Muscle of arm (tissue), 14 donors: ENCODE measurements at places on chromosomes 4 and X. TPM values are rescaled to one million over a fixed set of nuclear protein-coding genes. Genes with fewer than 3 reads are reported as not detected.

- DNase-seq = no peak
These were observed 287.2 kb downstream of the INPP4B start for GRCh38 chr4:142558851-142559250.

GRCh38 chrX:49177873-49178480 is 6.3 kb downstream of the PLP2 start:
- no peak for DNase-seq

DNA sequence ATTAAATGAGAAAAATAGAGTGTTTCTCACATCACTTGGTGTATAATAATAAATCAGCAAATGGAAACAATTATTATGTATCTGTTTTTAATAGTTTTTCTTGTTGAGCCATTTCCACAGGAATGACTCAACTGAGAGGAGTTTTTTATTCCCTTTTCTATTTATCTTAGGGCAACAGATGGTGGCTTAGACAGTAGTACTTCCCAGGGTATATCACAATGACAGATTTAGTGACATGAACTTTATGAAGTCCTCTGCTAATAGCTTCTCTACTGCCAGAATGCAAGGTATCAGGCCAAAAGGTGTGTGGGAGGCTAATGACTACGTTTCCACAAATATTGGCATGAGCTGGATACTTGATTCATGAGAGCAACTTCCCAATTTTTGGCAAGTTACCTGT is 126.7 kb downstream of the HTR2C start:
- DNase-seq = no peak

DNA sequence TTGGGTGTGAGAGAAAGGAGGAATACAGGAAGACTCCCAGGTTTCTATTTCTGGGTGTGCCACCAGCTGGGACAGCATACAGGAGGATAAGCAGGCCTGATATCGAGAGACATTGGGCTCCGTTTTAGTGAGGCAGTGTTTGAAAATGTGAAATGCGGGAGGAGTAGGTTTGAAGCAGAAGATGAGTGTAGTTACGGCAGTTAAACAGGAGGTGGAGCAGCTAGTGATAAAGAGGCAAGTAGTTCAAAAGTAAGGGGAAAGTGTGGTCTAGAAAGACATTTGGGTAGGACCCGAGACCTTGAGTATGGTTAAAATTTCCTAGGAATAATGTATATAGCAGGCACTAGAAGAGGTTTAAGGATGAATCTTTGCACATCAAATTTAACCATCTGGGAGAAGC is 42.4 kb downstream of the DCUN1D4 start:
- DNase-seq = no peak

DNA sequence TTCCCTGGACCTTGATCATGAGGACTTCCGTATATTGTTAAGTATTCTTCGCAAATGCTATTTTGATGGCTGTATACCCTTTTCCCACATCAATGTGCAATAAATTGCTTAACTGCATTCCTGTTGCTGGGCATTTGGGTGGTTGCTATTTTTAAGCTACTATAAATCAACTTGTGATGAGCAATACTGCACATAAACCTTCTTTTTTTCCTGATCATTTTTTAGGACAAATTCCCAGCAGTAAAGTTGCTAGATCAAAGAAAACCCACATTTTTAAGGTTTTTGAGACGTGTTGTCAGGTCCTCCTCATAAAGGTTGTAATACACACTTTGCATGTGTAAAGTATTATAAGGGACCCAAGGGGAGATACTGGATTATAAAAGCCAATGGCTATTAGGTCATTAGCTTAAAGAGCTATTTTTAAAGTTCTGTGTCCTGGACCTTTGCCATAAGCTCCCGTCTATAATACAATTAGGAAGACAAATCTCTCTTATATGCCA is 35.6 kb downstream of the LIMCH1 start:
- no peak for DNase-seq

DNA sequence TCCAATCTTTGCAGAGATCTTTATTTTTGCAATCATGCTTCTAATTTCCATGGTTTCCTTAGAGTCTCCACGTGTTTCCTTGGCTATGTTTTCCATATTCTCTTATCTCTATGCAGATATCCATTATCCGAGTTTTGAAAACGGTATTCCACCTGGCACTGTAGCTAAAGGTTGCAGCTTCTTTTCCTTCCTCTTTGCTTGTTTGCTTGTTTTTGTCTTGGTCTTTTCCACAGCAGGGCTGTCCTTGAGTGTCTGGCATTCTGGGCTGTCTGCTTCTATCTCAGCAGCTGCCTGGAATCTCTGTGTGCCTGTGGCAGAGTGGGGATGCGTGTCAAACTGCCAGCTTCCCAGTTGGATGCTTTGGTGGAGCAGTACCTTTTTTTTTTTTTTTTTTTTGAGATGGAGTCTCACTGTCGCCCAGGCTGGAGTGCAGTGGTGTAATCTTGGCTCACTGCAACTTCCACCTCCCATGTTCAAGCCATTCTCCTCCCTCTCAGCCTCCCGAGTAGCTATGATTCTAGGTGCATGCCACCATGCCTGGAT is 46.9 kb downstream of the WFS1 start:
- no peak for DNase-seq

- no peak for DNase-seq
These were observed 834 bp downstream of the PNCK start for GRCh38 chrX:153672531-153673427.

DNA sequence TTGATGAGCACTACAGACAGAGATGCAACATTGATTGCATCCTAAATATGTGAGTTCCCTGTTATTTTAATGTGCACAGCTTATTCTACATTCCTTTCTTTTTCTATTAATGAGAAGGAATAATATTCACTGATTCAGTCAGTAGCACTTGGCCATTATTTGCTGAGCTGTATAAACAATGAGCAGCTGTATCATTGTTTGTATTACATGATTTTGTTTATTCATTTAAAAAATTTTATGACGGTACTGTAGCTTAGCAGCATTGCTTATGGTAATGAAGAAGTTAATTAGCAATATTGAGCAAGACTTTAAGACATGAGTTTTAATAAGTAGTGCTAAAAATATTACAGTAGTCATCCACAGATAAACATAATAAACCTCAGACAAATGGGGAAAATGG is 582.0 kb downstream of the ADGRL3 start:
- DNase-seq = no peak

DNA sequence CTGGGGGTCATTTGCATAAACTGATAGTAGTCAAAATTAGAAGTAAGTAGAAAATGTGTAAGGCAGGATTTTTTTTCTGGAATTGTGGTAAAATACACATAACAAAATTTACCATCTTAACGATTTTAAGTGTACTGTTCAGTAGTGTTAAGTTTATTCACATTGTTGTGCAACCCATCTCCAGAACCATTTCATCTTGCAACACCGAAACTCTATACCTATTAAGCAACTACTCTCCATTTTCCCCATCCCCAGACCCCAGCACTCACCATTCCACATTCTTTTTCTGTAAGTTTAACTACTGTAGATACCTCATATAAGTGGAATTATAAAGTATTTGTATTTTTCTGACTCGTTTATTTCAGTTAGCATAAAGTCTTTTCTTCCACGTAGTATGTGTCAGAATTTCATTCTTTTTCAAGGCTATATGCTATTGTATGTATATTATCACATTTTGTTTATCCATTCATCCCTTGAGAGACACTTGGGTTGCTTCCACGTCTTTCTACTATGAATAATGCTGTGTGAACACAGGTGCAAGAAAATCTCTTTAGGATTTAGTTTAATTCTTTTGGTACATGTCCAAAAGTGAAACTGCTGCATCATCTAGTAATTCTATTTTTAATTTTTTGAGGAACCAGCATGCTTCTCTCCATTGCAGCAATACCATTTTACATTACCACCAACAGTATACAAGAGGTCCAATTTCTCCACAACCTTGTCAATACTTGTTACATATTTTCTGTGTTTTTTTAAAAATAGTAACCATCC is 39.1 kb upstream of the NSUN7 start:
- no peak for DNase-seq

DNA sequence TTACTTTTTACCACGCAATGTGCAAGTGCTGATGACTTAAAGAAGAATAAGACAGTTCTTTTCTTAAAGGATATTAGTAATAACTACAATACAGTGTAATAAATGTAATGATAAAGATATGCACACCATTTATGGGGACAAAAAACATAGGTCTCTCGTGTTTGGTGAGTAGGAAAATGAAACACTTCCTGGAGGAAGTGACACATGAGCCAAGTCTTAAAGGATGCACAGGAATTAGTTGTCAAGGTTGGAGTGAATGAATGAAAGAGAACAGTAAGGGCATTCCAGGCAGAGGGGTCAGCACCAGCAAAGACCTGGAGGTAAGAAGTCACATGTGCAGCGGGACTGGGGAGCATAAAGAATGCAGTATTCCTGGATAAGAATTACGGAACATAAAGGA is 112.7 kb downstream of the SH3RF1 start:
- no peak for DNase-seq

GRCh38 chr4:177008836-177009501 is 216.2 kb upstream of the VEGFC start:
- DNase-seq = no peak

DNA sequence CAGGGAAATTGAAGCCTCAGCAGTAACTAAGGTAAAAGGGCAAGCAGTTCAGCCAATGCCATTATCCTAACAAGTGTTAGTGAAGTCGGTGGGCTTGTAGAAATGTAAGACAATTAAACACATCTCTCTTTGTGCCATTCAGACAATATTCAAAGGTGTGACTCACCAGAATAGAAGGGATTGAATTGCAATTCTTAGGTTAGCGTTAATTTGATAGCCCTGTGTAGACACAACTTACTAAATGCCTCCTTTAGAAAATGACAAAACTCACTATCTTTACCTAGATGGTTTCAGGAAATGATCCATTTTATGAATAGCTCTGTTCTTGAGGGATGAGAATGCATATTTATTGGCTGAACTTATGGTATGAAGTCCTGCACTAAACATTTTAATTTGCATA is 35.2 kb downstream of the RPA4 start:
- no peak for DNase-seq

DNA sequence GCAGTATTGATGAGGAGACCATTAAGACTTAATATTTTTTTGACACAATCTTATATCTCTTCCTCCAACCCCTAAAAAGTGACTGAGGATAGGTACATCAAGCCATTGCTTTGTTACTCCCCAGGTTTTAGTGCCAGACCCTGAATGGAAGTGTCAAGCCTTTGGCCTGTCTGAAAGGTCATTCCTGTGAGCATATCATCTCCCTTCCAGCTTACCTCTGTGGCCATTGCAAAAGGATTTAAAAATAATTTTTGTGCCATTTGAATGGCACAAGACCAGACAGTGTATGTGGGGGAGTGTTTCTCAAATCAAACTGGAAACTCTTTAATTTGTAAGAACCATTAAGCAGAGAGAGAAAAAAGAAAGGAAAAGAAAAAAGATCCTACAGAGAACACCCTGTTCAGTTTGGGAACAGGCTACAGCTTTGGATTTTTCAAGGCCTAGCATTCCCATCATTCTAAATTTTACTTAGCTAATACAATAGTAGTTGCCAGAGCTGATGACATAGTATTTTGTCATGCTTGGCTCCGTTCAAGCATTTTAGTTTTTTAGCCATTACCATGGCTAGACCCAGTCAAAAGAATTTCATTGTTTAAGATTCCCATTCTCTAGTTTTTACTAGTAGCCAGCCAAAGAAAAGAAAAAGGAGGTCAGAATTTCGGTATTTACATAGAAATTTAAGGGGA is 49.6 kb downstream of the HPF1 start:
- peak; percentile 3 for DNase-seq

GRCh38 chr4:160353548-160353947 is 1250.7 kb downstream of the RAPGEF2 start:
- DNase-seq = peak; percentile 18

DNA sequence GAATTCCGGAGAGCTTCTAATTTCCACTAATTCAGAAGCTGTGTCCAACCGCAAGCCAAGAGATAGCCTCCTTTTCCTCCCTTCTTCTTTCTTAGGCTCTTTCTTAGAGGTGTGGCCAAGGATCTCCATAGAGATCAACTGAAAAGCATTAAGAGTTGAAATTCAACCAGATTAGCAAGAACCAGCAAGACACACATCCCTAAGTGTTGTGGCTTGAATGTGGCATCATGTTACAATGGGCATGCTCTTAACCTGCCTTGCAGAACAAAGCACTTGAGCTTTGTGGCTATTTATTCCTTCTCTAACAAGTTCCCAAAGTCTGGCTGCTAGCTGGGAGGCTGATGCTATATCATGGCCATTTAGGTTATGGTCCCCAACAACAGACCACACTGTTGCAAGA is 10.4 kb downstream of the ANOS1 start:
- no peak for DNase-seq

DNA sequence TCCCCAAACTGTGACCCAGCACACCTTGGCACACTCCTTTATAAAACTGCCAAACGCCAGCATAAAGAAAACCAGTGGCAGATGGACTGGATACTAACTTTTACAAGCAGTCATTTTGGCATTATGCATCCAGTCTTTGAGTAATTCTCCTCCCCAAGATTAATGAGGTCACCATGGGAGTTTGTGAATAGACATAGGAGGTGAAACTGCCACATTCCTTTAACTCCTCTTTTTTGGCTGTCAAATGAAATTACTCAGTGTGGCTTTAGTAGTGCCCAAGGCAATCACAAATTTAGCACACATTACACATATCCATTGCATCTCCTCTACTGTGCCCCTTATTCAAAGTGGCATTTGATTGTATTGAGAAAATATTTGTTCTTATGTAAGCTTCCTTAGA is 315.3 kb upstream of the FGF13 start:
- DNase-seq = no peak

DNA sequence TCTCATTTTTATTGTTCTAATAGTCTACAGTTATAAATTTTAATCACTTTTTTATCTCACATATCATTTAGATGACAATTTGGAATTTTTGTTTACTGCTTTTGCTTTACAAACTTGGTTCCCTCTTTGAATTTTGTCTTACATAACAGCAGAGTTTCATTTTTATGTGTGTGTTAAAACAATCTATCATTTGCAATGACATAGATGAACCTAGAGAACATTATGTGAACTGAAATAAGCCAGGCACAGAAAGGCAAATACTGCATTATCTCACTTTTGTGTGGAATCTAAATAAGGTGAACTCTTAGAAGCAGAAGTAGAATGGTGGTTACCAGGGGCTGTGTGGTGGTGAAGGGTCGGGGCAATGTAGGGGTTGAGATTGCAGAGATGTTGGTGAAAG is 170.7 kb downstream of the GASK1B start:
- DNase-seq = no peak

DNA sequence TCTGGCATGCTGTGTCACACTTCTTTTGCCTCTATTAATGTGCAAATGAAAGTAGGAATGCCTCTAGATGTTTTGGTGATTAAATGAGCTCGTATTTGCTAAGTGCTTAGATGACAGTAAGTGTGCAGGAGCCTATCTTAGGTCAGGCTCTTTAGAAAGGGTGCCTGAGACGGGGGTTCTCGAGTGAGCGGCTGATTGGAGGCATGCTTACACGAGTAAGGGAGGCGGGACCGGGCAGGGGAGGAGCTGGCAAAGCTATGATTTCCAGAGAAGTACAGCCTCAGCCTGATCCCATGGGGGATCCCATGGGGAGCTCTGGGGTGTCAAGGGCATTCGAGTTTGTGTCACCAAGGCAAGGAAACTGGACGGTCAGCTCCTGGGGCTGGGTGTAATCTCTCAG is 44.8 kb downstream of the CLDN34 start:
- no peak for DNase-seq

- no peak for DNase-seq
These were observed 69.9 kb downstream of the MFAP3L start for GRCh38 chr4:169956091-169956843.

GRCh38 chrX:131821945-131822622 is 201.0 kb upstream of the STK26 start:
- peak; percentile 91 for DNase-seq

JAKMIP1 gene
- polyA plus RNA-seq = not detected

XPNPEP2 gene
- polyA plus RNA-seq = not detected

GRPR gene
- polyA plus RNA-seq = 0.46 TPM

MAMLD1 gene
- 19.2 TPM for polyA plus RNA-seq

ITGB1BP2 gene
- polyA plus RNA-seq = 133 TPM

ETNPPL gene
- not detected for polyA plus RNA-seq
